ENCODE measurements at places on chromosomes 12 and 14.

- no peak for DNase-seq
Observed at GRCh38 chr12:53676656-53677015, 753 bp upstream of the ATP5MC2 start.

DNA sequence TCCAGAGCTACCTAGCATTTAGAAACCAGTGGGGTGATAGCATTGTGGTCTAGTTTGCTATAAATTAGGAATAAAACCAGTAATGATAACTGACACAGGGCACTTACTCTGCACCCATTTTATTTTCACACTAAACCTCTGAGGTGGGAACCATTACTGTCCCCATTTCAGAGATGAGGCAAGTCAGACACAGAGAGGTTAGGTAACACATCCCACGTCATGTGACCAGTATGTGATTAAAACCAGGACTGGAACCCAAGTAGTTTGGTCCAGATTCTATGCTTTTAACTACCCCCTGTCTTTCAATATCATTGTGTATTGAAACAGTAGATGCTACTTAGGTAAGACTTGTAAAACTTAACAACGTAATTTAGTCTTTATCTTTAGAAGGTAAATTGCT is 110.2 kb downstream of the PLXNC1 start:
- no peak for DNase-seq

DNA sequence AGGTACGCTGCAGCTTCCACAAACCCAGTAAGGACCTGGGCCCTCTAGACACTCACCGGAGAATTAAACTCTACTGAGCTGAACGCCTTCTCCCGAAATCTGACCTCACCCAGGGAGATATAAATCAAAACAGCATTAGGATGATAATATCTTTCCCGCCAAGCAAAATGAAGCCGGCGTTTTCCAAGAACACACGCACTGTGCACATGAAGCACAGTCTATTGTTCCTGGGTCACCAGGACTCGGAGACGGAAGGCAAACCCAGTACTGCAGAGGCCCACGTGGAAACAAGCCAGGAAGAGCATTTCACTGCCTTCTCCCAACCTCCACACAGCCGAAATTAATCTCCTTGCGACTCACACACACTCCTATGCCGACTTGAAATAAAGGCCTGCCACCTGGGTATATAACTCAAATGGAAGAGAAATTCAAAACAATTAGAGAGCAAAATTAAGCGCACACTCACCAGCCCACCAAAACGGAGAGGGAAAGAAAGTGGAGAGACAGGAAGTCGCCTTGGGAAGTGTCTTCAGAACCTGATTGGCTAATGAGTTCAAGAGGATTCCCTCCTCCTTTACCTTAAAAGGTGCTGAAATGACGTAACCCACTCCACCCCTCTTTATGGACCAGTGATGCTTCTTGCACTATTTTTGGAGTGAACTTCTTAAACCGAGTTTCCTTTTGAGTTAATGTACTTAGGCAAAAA is at the start of gene CCNB1IP1:
Gene CCNB1IP1 (minus strand): TSS at position 492 of the 706 bp plus-strand sequence. CDS start 16,756 bp downstream, outside the sequence.
- peak; percentile 90 for DNase-seq

- peak; percentile 91 for DNase-seq
Observed at GRCh38 chr14:37874429-37875109, 279.1 kb downstream of the TTC6 start.

- DNase-seq, result no peak
Observed at GRCh38 chr12:130506844-130507243, 169.2 kb downstream of the PIWIL1 start.

DNA sequence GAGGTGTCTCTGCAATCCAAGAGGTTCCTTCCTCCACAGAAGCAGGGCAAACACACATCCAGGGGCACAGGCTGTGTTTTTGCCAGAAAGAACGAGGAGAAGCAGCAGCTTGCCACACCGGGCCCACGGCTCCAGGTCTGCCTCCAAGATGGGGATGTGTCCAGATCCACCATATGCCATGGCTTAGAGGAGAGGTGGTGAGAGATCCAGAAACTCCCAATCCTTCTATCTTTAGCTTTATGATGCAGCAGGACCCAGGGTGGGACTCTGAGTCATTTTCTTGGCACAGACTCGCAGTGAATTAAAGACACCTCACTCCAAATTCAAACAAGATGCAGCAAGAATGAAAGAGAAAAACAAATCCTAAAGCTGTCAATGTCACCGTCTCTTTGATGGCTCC is 481.4 kb upstream of the TMEM132C start:
- peak; percentile 58 for DNase-seq

DNA sequence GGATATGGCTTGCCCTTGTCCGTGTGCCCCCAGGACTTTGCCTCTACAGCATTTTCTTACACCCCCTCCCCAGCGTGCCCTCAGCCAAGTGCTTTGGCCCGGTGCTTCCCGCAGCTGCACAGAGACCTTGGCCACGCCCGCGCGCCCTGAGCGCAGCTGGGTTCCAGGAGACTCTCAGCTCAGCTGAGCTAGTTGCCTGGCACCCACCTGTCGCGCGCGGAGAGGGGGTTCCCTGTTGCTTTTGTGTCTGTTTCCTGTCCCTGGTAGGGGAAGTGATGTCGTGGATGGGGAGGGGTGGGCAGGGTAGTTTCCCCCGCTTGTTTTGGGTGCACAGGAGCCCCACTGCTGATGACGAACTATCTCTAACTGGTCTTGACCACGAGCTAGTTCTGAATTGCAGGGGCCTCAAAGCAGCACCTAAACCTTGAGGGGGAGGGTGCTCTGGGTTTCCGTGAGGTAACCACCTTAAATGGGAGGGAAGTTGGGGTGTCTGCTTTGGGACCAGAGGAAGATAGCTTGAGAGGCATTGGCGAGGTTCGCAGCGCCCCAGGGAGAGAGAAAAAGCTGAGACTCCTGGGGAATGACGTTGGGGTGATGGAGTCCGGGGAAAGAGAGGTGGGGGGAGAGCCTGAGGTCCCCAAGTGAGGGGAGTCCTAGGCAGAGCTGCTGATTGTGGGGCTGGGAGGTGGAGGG is 1.5 kb downstream of the DIO3 start:
- DNase-seq, result no peak

DNA sequence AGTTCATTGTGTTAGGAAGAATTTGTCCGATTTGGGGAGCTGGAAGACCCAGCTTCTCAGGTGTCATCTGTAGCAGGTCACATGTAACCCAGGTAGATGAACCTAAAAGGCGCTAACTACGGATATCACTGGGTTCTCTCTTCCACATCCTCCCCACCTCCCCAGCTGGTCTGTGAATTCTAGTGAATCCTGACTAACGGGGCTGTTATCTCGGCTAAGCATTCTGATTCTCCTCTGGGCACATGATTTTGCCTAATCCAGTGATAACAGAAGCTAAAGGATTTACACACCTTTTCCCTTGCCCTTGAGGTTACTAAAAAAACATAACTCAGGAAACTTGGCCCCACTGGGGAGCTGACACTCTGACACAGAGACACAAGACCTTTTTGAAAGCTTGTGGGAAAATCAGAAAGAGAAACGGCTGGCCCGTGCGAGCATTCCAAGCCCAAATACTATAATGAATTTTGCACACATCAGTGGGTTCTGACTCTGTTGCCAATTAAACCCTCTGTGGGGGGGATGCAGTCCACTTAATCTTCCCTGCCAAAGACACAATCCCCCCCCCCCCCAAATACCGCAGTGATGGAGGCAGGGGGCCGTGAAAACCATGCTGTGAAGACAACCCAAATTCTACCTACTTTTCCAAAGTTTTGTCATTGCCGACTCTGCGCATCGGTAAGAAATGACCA is 81.0 kb upstream of the FZD10 start:
- no peak for DNase-seq

DNA sequence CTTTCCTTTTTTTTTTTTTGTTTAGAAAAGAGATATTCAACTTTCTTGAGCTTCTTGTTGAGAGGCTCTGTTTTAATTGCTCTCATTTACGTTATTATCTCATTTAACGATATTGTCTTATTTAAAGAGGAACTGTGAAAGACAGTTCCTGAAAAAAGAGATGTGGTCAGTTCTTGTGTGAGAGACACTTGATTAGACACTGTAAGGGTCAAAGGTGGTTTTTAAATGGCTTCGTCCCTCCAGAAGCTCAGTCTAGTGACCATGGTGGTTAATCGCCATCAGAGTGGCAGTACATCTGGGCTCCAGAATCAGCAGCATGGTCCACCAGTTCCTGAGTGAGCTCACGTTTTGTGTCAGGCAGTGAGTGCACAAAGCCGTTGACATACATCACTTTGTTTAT is 57.9 kb upstream of the KCNA5 start:
- no peak for DNase-seq

DNA sequence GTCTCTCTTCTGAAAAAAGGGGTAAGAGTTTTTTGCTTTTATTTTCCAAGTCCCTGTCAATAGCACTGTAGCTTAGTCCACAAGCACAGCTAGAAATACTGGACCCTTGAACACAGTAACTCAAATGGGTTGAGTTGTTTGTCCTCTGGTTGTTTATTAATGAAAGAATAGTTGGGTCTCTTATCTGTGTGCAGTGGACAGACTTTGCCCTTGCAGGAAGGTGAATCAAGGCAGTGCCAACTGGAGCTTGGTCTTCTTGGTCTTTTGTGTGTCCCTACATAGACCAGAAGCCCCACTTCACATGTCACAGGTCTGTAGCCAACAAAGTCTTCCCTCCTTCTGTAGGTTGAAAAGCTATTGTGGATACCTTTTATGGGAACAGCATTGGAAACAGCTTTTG is 322.0 kb downstream of the AACS start:
- DNase-seq, result no peak

- no peak for DNase-seq
Observed at GRCh38 chr12:25119020-25119419, 75.9 kb downstream of the DNAI7 start.

- DNase-seq, result no peak
Observed at GRCh38 chr12:3071107-3071506, 6.1 kb upstream of the TSPAN9 start.

- peak; percentile 49 for DNase-seq
Observed at GRCh38 chr12:62722971-62723680, 211.8 kb downstream of the PPM1H start.
